Muscle of leg (tissue), 16 donors: ENCODE measurements at places on chromosomes 16 and 17.

DNA sequence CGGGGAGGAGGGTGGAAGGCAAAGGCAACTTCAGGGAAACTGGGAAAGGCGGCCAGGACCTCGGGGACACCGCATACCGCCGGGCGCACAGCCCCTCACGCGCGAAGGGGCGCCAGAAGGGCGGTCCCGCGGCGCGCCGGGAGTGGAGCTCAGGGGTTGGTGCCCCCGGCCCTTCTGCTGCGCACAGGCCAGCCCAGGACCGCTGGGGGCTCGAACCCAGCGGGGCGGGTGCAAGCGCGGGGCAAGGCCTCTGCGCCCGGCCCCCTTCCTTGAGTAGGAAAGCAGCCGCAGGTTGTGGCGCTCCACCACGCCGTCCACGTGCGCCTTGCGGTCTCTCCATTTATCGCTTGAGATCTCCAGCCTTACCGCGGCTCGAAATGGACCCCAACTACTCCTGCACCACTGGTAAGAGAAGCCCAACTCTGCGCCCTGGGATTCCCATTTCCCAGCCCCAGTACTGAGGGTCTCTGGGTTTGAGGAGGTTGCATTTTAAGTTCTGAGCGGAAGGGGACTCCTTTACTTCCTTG lies 3.0 kb upstream of the MT1A start:
- no peaks in the 10 kb centered on the region for H3K36me3 ChIP-seq
- no peak for DNase-seq
- H3K27me3 ChIP-seq: peaks cover 91% of the 10 kb centered on the region
- no peak overlapping the region for H3K4me3 ChIP-seq
- no peak overlapping the region for H3K27ac ChIP-seq
- peaks cover 30% of the 10 kb centered on the region for H3K4me1 ChIP-seq

- H3K27ac ChIP-seq: no peak overlapping the region
- DNase-seq: no peak
- H3K27me3 ChIP-seq: no peaks in the 10 kb centered on the region
- no peak overlapping the region for H3K4me3 ChIP-seq
- H3K4me1 ChIP-seq: peaks cover 3% of the 10 kb centered on the region
- H3K36me3 ChIP-seq: peaks cover 80% of the 10 kb centered on the region
Observed at GRCh38 chr16:30979170-30980022, 5.6 kb upstream of the HSD3B7 start.

DNA sequence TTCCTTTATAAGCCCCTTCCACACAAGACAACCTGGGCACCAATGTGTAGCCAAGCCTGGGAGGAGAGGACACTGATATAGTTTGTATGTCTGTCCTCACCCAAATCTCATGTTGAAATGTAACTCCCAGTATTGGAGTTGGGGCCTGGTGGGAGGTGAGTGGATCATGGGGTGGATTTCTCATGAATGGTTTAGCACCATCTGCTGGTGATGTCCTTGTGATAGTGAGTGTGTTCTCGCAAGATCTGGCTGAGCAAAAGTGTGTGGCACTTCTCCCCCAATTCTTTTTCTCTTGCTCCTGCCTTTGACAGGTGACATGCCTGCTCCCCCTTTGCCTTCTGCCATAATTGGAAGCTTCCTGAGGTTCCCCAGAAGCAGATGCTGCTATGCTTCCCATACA lies 135.8 kb downstream of the USP31 start:
- no peak for DNase-seq
- H3K36me3 ChIP-seq: no peaks in the 10 kb centered on the region
- no peaks in the 10 kb centered on the region for H3K27me3 ChIP-seq
- H3K4me3 ChIP-seq: no peak overlapping the region
- no peaks in the 10 kb centered on the region for H3K4me1 ChIP-seq
- H3K27ac ChIP-seq: no peak overlapping the region

GRCh38 chr16:9679213-9679767 lies 502.9 kb downstream of the GRIN2A start:
- H3K4me3 ChIP-seq: no peak overlapping the region
- peaks cover 2% of the 10 kb centered on the region for H3K27me3 ChIP-seq
- no peaks in the 10 kb centered on the region for H3K4me1 ChIP-seq
- DNase-seq: peak; percentile 80

- H3K4me3 ChIP-seq: no peak overlapping the region
- H3K27me3 ChIP-seq: no peaks in the 10 kb centered on the region
- peaks cover 7% of the 10 kb centered on the region for H3K36me3 ChIP-seq
- no peaks in the 10 kb centered on the region for H3K4me1 ChIP-seq
- DNase-seq: no peak
Observed at GRCh38 chr17:56930739-56931337, 17.0 kb upstream of the TRIM25 start.
